ENCODE measurements at places on chromosomes 7 and 10. TPM values are rescaled to one million over a fixed set of nuclear protein-coding genes. Genes with fewer than 3 reads are reported as not detected.

DNA sequence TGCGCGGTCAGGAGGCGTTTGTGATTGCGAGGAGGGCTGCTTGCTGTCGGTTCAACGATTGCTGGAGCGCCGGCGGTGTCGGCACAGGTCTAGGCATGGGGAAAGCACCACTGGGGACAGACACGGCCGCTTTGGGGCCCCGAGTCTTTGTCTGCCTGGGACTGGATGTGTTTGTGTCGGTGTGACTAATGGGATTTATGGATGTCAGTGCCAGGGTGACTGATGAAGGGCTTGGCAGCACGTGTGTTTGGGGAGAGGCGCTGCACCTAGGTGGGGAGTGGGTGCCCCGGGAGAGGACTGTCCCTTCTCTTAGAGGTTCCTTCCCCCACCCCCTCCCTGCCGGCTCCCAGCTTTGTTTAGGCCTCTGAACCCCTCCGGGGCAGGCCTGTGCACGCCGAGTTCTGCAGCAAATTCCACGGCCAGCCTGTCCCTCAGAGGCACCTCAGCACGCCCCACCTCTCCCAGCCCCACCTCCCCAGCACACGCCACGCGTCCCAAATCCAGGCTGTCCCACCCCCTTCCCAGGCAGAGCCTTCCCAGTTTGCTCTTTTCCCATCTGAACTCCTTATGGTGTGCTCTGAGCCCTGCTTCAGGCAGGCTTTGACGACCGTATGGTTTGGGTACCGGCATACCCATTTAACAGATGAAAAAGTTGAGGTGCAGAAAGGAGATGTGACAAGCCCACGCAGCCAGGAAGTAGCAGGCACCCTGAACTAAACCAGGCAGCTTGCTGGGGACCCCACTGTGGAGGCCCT, 6.4 kb upstream of the TNRC18 start:
- DNase-seq = peak; percentile 64

DNA sequence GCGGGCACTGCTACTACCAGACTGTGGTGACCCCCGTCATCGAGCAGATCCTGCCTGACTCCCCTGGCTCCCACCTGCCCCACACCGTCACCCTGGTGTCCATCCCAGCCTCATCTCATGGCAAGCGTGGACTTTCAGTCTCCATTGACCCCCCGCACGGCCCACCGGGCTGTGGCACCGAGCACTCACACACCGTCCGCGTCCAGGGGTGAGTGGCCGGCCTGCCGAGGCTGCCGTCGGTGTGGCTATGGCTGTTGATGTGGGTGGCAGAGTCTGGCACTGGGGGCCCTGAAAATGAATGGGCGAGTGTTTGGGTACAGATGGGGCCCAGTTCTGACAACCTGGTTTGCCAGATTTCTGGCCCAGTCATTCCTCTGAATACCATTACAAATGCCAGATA, 15.4 kb downstream of the LIMK1 start:
- DNase-seq = no peak

GRCh38 chr10:99431190-99431760, 851 bp upstream of the GOT1 start:
- peak; percentile 26 for DNase-seq

- DNase-seq = no peak
Measured at GRCh38 chr7:4871930-4872675, 10.3 kb upstream of the PAPOLB start.

CALHM1 gene
- total RNA-seq = not detected

Measured in Calu3 (cell line).